T-helper 9 cell (primary cell): ENCODE measurements at places on chromosomes 7 and 10.
A peak's percentile ranks its signal among the peaks of the same experiment; 100 is the strongest.

DNA sequence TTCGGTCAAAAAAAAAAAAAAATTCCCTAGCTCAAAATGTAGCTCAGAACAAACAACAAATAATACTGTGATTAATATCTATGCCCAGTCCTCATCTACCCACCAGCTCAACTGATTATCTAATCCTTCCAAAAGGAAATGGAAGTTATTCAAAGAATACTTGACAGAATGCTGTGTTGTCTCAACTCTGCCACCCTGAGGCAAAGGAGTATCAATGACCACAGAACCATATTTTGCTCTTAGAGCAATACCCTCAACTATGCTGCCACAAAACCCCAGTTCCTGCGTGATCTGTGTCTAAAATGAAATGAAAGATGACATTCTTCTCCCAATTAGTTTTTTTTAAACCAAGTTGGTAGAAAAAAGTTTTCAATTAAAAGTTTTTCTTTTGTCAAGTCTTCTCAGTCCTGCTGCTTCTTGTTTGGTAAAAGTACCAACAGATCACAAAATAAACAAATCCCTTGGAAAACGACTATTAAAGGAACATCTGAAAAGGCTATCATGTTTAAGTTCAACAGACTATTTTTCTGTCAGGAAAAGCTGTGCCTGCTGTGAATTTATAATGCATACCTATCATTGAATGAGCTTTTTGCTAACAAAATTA, 21.6 kb downstream of the RBM28 start:
- DNase-seq: no peak

DNA sequence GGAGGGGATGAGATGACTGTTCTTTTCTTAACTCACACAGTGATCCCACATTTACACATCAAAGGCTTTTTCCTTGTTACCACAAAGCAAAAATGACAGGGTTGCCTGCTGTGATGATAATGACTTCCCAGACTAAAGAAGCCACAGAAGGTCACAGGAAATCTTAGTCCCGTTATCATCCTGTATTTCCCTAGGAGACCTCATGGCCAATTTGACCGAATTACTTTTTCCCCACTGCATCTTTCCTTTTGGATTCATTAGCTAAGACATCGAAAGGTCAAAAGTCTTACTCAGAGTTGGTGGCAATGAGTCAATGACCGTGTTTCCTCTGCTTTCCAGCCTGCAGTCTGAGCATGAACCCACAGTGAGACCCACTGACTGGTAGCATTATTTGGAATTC, 130.1 kb upstream of the INHBA start:
- DNase-seq: no peak

DNA sequence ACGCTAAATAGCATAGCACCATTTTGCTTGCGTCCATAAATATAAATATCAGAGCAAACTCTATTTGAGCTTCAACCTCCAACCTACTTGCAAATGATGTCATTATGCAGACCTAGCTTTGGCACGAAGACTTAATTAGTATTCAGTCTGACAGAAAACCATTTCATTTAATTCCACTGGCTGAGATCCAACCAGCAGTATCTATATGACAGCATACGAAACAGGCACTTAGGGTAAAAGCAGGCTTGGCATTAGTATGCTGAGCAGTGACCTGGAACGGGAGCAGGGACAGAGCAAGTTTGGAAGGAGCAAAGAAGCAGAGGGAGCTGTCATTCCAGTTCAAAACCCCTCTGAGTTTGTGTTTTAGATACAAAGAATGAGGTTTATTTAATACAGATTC, 312.5 kb upstream of the CHRM2 start:
- no peak for DNase-seq

DNA sequence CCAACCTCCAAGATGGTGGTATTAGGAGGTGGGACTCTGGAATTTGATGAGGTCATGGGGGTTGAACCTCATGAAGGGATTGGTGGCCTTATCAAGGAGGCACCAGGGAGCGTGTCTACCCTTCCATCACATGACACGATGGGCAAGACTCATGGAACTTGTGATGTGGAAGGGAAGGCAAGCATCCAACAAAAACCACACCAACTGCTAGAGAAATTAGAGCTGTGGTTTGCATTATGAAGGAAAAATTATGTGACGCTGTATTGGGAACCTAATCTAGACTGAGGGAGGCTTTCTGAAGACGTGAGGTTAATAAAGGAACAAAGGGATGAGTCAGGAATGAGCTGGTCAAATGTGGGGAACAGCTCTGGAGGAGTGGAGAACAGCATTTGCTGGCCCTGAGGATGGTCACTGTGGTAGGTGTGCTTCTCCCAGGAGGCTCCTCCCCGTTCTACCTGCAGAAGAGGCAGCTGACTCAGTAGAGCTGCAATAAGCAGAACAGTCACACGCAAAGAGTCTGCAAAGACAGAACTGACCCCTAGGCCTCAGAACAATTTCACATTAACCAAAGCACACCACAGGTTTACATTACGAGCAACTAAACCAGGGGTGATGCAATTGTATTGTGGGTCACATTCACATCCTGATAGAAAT, 236.6 kb upstream of the GRB10 start:
- DNase-seq: no peak

GRCh38 chr7:40401406-40401805, 266.6 kb downstream of the SUGCT start:
- DNase-seq: no peak

- DNase-seq: no peak
Measured at GRCh38 chr10:62562101-62562500, 187.9 kb downstream of the ZNF365 start.

GRCh38 chr7:16670021-16670420, 24.0 kb downstream of the BZW2 start:
- DNase-seq: no peak

DNA sequence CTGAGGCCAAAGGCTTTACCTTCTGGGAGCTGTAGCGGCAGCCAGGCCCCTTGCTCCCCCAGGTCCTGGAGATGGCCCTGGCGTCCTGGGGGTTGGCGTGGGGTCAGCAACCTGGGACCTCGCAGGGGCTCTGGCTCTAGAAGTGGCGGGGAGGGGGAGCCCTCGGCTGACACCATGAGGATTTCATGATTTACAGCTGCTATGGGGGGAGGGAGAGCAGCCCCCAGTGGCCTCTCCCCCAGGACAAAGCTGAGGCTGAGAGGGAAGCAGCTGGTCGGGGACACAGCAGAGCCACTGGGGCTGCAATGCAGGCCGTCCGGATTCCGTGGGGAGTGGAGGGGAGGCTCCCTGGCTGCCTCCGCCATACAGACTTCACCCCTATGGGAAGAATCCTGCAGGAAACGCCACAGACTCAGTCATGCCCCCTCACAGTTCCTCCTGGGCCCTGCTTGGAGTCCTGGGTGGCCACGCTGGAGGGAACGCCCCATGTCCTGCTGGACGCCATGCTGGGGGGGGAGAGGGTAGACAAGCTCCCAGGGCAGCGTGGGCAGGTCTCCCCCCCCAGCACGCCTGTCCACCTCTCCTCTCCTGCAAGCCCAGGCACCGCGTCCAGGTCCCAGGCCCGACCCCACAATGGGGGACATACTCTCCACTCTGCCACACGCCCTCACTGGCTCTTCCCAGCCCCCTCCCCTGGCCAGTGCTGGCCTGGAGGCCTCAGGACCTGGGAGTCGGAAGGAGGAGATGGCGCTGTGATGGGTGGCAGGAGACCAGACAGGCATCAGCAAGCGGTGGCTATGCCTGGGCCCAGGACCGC, 243.6 kb downstream of the ELFN1 start:
- no peak for DNase-seq

DNA sequence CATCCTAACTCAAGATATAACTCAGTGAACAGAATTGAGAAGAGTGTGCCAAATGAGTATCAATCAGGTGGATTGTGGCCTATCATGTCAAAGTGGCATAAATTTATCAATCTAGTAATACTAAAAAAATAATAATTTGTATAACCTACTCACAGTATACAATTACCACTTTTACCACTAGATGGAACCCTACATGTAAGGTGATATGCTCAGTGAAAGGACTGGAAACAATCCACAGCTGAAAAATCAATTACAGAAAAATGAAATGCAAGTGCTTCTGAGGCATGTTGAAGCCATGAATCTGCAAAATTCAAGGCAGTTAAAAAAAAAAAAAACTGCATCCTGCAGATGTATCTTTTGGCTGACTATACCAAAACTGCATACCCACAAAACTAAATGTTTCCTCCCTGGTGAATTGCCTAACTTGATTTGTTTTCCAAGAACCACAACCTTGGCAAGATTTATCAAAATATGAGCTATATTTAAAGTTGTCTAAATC, 13.9 kb downstream of the ARHGAP19 start:
- no peak for DNase-seq

DNA sequence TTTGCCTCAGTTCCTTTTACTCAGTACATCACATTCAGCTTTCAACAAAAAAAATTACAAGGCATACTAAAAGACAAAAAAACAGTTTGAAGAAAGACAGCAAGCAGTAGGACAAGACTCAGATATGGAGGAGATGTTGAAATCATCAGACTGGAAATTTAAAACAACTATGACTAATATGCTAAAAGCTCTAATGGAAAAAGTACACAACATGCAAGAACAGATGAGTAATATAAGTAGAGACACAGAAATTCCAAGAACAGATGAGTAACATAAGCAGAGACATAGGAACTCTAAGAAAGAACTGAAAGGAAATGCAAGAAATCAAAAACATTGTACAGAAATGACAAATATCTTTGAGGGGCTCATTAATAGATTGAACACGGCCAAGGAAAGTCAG, 402.6 kb downstream of the NEBL start:
- no peak for DNase-seq

DNA sequence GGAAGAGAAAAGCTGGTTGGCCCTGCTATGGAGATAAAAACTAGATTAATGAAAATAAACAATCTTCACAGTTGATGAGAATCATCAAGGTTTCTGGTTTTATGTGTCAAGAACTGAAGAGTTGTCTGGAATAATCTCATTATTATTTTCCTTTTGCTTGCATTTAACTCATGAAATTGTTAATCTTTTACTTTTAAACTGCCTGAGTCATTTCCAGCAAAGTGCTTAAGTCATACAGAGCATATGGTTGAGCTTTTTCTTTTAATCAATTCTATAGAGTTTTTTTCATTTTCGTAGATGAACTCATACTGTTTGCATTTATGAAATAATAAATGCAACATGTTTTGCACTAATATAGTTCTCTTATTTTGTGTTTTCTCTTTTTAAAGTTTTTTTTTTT, 747.9 kb downstream of the NXPH1 start:
- DNase-seq: no peak

DNA sequence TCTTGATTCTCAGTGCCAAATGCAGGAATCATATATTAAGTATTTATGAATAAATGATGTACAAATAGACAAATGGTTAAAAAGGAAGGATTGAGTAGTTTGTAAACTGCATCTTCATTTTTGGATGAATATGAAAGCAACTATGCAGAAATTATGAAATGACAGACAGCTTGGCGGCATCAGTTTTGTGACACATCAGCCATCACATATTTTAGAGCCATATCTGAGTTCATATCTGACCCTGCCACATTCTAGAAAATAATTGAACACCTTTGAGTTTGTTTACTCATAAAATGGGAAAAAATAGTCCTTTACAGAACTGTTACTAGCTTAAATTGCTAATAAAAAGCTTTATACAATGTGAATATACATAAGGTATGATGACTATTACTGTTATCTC, 448.2 kb downstream of the KIF20B start:
- DNase-seq: no peak

DNA sequence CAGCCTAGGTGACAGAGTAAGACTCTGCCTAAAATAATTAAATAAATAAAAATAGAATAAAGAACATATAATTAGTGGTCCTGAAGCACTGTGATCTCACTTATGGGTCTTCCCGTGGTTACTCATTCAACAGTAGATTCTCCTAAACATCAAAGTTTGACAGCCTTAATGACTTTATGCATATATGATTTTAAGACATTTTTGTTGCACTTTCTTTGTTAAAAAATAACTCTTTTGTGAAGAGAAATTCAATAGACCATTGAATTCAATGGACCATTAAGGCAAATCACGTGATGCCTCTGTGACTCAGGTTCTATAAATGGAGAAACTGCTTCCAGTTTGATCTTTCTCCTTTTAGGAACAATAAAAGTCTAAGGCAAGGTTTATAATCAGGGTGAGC, 59.6 kb downstream of the ATOH7 start:
- DNase-seq: no peak

DNA sequence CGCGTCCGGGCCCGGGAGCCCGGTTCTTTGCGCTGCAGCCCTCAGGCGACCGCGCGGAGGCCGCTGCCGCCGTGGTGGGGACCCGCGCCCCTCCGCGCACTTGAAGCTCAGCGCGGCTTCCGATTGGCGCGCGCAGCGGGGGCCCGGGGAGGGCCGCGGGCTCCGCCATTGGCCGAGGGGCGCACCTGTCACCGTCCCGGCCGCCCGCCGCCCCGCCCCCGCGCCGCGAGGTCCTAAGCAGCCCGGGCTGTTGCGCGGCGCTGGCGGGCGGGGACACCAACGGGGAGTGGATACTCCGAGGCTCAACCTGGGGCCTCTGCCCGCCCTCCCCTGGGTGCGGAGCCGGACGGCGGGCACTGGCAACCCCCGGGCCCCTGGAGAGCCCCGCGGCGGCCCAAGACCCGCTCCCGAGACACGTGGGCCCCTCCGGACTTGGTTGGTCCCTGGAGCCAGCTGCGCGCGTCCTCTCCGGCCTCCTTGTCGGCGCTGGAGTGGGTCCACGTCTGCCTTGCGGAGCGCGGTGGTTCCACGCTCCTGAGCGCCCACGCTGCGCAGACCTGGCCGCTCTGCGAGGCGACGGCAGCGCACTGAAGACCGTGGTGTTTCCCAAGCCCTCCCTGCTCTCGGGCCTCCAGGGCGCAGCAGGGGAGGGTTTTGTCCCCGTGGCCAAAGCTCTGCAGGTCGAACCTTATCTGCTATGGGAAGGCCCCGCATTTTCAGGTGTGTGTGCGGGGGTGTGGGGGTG, at the start of gene MNX1:
Gene MNX1 (minus strand): TSS at position 76 of the 745 bp plus-strand sequence. CDS start 313 bp downstream, outside the sequence.
- peak; percentile 18 for DNase-seq

DNA sequence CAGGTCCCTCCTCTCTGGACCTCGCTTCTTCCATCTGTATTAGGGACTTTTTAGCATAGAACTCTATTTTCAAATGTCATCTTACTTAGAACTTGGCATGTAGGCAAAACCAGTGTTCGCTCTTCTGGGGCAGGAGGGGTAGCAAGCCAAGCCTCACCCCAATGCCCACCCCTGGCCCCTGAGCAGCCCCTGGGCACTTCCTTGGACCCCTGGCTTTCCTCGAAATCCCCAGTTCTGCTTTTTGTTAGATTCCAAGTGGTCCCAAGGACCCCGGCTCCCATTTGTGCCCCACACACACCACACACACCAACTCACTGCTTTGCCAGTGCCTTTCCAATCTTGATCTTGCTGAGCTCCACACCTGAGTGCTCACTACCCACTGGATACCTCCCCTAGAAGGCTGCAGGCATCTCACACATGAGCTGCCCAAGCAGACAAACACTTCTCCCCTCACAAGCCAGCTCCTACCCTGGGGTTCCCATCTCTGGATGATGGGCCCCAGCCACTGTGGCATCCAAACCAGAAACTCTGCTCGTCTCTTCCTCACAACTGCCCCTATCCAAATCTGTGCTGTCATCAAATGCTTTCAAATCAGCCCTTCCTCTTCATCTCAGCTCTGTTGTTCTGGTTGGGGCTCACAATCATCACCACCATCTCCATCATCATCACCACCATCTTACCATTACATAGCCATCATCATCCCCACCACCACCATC, 167.9 kb upstream of the ZMIZ1 start:
- DNase-seq: no peak

GRCh38 chr10:91677911-91678310, 45.0 kb upstream of the PPP1R3C start:
- no peak for DNase-seq
